ENCODE measurements at places on chromosomes 5 and 9.
A peak's percentile ranks its signal among the peaks of the same experiment; 100 is the strongest.

GRCh38 chr9:16308645-16309044 is 561.8 kb downstream of the BNC2 start:
- no peak for DNase-seq

DNA sequence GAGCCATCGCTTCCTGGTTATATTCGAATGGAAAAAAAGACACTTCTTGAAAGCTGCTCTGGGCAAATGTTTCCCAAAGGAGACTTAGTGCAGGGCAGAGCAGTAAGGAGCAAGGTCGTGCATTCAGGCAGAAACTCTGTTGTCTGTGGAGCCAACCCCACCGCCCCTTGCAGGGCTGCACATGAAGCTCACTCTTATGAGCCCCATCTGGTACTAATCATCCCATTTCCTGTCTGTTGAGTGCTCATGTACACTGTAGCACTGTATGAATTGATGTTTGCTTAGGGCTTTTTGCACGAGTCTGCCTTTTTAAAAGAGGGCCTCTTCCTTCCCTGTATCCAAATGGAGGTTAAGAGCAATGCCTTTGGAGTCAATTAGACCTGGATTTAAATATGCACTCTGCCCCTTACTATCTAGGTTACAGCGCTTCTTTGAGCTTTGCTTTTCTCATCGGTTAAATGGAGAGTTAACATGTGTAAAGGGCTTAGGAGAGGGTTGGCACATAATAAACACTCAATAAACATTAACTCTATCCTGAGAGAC is 25.4 kb downstream of the HMHB1 start:
- peak; percentile 90 for DNase-seq

DNA sequence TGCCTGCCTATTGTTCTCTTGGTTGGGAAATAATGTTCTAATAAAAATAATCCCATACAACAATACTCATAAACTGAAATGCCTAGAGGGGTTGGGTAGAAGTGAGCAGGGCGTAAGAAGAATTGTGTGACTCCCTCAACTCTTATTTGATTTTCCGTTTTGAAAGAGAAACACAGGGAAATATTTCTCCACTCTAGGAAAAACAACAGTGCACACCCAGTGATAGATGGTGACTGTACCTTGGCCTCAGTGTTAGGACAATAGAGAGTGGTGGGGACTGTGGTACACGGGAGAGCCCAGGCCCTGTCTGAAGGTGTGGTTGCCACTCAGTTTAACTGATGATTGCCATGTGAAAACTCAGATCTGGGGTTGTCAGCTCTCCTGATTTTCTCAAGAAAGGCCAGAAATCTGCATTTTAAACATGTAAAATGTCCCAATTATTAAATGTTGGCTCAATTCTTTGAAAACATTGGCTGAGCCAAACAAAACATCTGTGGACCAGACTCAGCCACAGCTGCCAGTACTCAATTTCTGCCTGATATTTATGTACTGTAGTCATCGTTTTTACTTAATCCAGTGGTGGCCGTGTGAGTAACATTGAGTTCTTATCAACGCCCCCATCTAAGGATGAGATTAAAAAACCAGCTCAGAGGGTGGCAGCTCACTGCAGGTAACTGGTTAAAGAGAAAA is 103.8 kb upstream of the ZNF618 start:
- DNase-seq, result peak; percentile 68

DNA sequence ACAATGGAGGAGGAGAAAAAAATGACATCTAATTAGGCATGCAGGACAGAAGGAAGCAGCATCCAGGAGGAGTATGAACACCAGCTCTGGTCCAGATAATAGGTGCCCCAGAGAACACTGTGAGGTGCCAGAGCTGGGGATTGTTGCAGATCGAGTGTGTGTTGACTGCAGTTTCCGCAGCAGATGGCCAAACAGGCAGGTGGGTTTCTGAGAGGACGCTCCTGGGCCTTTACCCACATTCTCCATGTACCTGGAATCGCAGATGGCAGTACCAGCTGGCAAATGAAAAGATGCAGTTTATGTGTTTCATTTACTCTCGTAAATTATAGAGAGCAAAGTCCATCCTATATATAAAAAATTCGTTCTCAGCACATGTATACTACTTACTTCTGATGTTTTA is 182.2 kb upstream of the ISL1 start:
- DNase-seq, result no peak

DNA sequence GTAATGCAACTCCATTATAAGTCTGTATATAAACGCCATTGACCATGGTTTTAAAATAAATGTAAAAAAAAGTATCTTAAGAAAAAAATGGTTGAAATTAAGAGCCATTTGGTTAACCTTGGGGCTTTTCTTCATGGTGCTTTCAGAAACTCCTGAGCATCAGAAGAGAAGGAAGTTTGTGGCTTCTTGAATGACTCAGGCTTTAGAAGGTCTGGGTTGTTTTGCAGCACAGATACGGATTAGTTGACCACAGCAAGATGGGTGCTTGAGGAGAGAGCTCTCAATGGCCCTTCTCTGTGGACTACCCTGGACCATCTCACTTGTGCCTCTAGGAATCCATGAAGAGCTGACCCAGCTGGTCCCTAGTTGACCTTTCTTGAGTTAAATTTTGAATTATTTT is 189.5 kb downstream of the TMEM38B start:
- DNase-seq, result no peak

GRCh38 chr9:81430727-81431126 is 258.6 kb downstream of the TLE1 start:
- DNase-seq, result peak; percentile 86

GRCh38 chr5:142151436-142152383 is 43.1 kb downstream of the NDFIP1 start:
- DNase-seq, result peak; percentile 70

DNA sequence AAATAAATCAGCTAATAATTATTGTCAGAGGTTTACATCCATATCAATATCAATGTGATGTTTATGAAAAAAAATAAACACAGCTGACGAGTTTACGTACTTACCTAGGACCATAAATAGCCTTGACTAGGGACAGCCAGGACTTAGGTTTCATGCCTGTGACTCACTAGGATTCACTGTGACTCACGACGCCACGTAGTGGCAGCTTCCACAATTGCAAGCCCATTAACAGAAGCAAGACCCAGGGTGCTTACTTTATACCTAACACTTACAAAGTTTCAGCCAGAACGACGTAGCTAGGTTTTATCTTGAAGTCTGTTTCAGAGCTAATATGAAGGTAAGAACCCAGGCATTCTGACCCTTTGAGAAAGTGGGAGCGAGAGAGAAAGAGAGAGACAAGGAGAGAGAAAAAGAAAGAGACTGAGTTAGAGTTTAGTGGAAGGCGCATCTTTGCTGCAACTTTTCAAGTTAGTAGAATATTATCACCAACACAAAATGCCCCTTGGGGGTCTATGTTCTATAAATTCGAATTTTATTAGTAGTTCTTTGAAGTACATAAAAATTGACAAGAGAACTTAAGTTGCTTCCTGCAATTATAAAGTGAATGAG is 191.2 kb downstream of the GNA14 start:
- DNase-seq, result peak; percentile 86

GRCh38 chr5:134053840-134054338 is 49.1 kb upstream of the VDAC1 start:
- DNase-seq, result no peak

DNA sequence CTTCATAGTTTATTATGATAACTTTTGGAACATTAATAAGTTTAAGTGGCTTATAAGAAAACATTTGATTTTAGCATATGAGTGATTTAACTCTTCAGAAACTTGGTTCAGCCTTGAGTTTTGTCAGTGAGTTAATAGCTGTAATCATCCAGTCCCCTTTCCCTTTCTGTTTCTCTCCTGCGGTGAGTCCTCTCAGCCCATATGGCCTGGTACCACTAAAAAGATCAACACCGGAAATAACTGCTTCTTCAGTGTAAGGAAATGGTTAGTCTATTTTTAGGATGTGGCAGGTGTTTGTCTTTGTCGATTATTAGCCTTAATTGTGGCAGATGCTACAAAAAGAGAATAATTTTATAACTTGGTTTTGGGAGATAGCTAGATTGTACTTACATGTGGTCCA is 120.2 kb upstream of the GRHPR start:
- DNase-seq, result no peak

DNA sequence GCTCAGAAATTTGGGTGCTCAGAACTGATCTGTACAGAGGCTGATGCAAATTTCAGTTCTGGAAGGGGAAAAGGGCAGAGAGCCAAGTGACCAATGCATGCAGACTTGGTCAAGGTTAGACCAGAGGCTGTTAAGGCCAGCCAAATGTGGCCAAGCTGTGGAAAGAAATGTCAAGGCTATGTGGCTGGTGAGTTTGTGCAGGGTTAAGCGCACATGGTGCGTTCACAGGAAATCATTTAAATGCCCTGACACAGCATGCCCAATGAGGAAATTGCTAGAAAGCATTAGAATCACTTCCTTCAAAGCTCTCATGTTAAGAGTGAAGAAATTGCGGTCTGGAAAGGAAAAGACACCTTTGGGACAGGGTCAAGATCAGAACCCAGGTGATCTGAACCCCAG is 58.0 kb downstream of the PTPN3 start:
- no peak for DNase-seq

DNA sequence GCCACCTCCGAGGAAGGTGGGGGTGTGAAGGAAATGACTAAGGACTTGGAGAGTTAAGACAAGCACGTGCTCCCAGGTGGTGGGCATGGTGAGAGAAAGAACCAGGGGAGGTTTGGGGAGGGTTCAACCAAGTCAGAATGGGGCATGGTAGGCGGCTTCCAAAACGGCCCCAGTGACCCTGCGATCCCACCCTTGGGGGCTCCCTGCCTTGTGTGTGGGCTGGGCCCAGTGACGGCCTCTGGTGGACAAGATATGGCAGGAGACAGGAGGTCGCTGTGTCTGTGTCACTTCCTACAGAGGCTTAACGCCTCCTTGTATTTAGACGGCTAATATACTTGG is 51.3 kb upstream of the IRX4 start:
- no peak for DNase-seq

DNA sequence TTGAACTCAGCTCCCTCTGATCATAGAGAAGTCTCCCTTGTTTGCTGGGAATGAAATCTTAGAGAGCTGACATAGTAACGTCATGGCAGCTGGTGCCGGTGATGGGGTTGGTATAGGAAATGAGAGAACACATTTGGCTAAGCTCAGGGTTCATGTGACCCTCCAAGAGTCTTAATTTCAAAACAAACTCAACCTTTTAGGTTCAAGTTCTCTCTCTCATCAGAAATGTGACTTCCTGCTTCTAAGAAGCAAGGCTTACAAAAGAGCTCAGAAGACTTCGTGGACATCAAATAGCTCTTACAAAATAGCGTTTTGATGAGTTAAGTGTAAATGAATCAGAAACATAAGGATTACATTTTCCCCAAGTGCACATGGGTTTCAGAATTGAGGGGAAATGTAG is 97.3 kb downstream of the PAPPA start:
- DNase-seq, result peak; percentile 61

GRCh38 chr5:113050721-113051382 is 74.3 kb downstream of the DCP2 start:
- DNase-seq, result peak; percentile 92

GRCh38 chr5:111603446-111603827 is 91.1 kb upstream of the STARD4 start:
- peak; percentile 59 for DNase-seq

GRCh38 chr5:180837478-180837877 is 23.6 kb downstream of the ZFP62 start:
- no peak for DNase-seq

DNA sequence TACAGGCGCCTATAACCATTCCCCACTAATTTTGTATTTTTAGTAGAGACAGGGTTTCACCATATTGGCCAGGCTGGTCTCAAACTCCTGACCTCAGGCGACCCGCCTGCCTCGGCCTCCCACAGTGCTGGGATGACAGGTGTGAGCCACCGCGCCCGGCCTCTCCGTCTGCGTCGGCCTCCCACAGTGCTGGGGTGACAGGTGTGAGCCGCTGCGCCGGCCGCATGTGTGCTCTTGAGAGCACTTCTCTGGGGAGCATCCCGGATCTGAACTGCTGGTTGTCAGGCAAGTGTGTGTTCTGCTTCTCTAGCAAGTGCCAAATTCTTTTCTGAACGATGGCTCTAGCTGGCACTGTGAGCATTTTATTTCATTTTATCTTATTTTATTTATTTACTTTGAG is 3.7 kb upstream of the ENTPD2 start:
- DNase-seq, result no peak

DNA sequence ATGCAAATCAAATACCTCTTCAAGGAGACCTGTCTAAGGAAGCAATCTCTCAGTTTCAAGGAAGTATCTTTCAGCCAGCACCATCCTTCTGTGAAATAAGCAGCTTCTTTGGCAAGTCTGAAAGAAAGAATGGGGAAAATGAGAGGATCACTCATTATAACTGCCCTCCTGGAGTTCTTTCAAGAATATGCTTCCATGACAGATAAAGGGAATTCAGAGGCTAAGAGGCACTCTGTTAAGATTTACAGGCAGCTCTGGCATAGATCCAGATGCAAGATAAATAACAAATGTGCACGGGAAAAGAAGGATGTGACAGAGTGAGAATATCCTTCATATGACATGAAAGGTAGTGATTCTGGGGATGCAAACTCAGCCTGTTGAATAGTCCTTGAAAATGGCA is 348.2 kb upstream of the CCNG1 start:
- peak; percentile 2 for DNase-seq

DNA sequence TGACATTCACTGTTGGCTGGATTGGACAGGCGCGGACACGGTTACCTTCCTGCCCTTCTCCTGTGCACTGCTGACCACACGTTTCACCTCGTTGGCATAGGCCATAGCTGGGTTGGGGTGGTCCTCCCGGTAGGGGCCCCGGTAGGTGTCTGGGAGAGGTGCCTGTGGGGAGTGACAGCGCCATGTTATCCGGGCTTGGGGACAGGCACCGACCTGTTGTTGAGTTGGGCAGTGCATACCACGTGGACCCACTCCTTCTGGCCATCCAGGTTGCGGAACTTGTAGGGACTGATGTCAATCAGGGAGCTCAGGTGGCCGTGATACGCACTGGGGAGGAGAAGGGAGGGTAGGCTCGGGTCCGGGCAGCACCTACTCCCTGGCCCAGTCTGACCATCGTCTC is 8.2 kb downstream of the PHYKPL start:
- DNase-seq, result no peak

- DNase-seq, result peak; percentile 56
Observed at GRCh38 chr5:337563-338130, 16.1 kb downstream of the AHRR start.

- no peak for DNase-seq
Observed at GRCh38 chr9:97511655-97512427, 10.4 kb downstream of the TMOD1 start.

DNA sequence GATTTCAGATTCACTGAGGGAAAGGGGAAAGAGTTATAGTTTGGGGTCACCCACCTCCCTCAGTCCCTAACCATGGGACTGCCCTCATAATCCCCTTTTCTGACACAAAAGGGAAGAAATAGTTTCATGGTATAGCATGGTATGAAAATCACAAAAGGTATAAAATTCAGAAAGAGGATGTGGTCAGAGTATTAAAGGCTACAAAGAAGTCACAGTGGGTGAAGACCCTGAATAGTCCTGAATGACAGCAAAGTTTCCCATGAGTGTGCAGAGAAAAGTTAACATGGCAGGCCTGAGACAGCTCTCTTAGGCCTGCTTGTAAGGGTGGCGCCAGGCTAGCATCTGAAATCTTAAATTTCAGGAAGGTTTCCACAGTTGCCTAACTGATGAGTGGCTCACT is 290.6 kb upstream of the ZNF608 start:
- no peak for DNase-seq

- peak; percentile 20 for DNase-seq
Observed at GRCh38 chr9:96448546-96449170, 1.3 kb upstream of the HABP4 start.

GRCh38 chr5:106827061-106827460 is 843.7 kb downstream of the EFNA5 start:
- DNase-seq, result peak; percentile 81
